ENCODE measurements at places on chromosomes 4 and X.

DNA sequence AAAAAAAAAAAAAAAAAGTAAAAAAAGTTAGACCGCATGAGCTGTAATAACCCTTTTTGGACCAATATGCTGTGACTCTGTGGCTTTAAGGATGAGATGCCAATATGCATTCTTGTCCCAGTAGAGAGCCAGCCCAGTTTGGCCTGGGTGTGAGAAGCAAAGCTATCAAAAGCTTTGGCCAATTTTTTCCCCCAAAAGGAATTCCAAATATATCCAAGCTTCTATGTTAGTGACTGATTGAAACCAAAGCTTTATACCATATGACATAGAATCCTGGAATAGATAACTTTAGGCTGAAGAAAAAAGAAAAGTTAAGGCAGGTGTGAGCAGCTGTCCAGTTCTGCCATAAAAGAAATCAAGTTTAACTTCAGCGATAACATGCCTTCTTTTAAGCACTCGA lies 30.5 kb upstream of the RBPJ start:
- no peak for DNase-seq

- DNase-seq, result no peak
Measured at GRCh38 chr4:20017070-20017776, 234.5 kb upstream of the SLIT2 start.

GRCh38 chr4:118557298-118557851 lies 127.8 kb upstream of the METTL14 start:
- DNase-seq, result no peak

GRCh38 chr4:61501812-61502211 lies 301.7 kb downstream of the ADGRL3 start:
- no peak for DNase-seq

GRCh38 chr4:86129546-86129945 lies 230.3 kb downstream of the MAPK10 start:
- DNase-seq, result no peak

DNA sequence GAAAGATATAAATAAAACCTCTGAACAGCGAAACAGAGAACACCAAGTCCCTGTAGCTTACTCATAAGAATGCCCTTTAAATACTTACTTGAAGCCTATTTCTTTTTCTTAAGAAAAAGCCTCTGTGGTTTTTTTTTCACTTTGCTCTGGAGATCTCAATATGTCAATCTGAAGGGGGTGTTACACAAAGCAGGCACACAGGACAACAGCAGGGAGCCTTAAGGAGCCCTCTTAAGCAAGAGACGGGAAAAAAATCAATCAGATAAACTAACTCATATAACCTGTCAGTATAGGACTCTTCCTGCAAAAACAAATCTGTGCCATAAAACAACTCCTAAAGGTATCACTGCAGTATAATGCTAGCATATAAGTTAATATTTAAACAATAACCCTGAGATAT lies 611.1 kb upstream of the ATOH1 start:
- no peak for DNase-seq

DNA sequence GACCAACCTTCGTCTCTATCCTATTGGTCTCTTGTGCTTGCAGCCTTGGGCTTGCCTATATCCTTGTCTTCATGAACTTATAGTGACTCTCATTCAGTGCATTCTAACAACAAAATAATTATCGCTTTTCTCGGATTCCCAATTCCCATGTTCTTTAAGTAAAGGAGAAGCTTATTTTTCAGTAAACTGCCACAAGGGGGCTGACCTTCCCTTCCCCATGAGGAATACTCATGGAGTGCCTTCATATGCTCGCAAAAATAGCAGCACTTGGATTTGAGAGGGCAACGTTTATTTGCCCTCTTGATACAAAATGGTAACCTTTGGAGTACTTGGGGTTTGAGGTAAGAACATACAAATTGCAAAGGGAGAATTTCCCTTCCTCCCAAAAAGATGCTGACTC lies 183.2 kb upstream of the TENT5D start:
- no peak for DNase-seq

DNA sequence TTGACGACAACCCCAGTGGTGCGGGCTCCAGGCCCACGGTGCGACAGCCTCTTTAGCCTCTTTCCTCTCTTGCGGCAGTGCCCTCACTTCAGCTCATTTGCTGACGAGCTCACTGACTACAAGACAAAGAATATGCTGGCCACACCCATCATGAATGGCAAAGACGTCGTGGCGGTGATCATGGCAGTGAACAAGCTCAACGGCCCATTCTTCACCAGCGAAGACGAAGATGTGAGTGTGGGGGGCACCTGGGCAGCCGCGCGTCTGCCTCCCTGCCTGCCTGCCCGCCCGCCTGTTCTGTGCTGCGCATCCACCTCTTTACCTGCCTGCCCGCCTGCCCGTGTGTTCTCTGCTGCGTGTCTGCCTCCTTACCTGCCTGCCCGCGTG lies 9.2 kb downstream of the PDE6B start:
- no peak for DNase-seq

- DNase-seq, result no peak
Measured at GRCh38 chrX:34491126-34491525, 166.0 kb downstream of the TMEM47 start.

GRCh38 chr4:34289962-34290361 lies 1954.4 kb downstream of the ARAP2 start:
- DNase-seq, result no peak

DNA sequence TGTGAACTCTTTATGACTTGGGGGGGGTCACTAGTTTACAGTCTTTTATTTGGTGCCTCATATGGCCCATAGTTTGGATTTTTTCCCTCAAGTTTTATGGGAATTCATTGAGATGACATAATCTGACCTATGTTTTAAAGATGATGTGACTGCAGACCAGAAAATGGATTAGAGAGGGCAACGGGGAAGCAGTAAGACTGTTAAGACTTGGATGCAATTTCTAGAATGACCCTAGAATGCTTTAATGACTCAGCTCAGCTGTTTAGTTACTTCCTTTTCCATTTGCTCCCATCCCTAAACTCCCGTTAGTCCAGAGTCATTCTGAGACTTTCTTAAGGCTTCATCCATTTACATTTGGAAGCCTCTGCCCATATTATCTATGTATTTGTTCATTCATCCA lies 59.9 kb upstream of the PDGFRA start:
- no peak for DNase-seq

GRCh38 chr4:176441594-176441993 lies 121.8 kb downstream of the SPCS3 start:
- DNase-seq, result no peak

- DNase-seq, result no peak
Measured at GRCh38 chr4:159212675-159213293, 109.9 kb downstream of the RAPGEF2 start.

GRCh38 chr4:15002659-15003400 lies 549 bp downstream of the CPEB2 start:
- DNase-seq, result peak; percentile 28

DNA sequence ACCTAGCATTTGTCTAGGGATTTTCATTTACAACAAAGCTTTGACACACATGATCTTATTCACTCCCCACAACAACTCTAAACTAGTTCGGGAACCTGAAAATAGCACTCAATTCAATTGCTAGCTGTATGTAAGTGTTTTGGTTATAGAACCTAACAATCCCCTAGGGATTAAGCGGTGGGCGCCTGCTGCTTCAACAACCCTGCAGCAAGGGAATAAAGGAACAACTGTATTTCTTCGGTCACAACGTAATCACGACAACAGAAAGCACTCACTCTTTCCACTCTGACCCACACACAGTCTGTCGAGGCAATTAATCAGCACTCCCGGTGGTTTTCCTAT lies 674 bp upstream of the DIAPH2 start:
- DNase-seq, result no peak

Data from cortex of kidney (tissue), 1 donor.